ENCODE measurements at places on chromosomes 12 and 14.

GRCh38 chr12:27003421-27004381 is 10.5 kb downstream of the TM7SF3 start:
- no peak for DNase-seq

GRCh38 chr12:18905134-18905533 is 167.2 kb downstream of the CAPZA3 start:
- no peak for DNase-seq

- DNase-seq, result no peak
Observed at GRCh38 chr12:132089407-132089910, 54.7 kb downstream of the DDX51 start.

DNA sequence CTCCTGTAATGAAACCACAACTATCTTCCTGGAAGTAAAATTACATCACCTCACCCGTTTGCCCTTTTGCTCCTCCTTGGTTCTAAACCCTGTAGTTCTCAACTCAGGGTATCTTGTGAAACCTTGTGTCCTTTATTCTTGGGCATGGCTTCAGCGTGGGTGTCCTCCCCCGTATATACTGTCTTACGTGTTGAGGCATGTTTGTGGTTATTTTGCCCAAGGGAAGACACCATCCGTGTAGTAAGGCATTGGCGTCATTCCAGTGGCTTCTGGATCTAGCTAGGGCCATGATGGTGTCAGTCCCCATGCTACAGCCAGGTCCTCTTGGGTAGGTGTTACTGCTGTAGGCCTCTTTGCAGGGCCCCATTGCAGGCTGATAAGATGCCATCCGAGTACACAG is 115.4 kb downstream of the ZFP36L1 start:
- no peak for DNase-seq

GRCh38 chr12:45561488-45561887 is 168.0 kb upstream of the ARID2 start:
- DNase-seq, result no peak

GRCh38 chr14:68680541-68681051 is 112.3 kb downstream of the ZFP36L1 start:
- DNase-seq, result no peak

DNA sequence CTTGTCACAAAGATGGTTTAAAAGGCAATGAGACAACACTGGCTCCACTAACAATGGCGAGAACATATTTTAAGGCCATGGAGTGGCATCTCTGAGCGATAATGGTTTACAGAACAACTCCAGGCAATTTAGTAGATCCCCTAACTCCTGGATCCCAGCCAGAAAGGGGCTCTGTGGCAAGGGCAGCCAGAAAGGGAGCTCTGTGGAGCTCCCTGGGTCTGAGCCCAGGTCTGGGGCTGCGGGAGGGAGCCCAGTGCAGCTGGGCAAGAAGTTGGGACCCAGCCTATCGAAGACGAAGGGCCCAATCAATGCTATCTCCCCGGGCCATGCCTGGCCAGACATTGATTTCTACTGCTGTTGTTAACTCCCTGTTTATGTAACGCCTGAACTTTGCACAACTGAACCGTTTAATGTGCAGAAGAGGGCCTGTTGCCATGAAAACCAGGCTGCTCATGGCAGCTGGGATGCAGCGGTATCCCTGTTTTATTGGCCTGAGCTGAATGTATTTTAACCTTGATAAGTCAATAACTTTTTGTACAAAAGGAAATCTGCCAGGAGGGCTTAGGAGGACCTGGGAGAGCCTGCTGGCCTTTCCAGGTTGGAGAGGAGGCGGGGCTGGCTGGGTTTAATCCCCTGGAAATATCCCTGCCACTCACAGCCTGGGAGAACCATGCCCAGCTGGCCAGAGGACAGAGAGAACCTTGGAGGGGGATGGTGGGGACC is 6.7 kb upstream of the FAM222A start:
- no peak for DNase-seq
